Cardiac fibroblast (primary cell): ENCODE measurements at places on chromosomes 2 and 18.
A peak's percentile ranks its signal among the peaks of the same experiment; 100 is the strongest.

GRCh38 chr2:181581534-181581933 lies 75.4 kb downstream of the CERKL start:
- DNase-seq = no peak

DNA sequence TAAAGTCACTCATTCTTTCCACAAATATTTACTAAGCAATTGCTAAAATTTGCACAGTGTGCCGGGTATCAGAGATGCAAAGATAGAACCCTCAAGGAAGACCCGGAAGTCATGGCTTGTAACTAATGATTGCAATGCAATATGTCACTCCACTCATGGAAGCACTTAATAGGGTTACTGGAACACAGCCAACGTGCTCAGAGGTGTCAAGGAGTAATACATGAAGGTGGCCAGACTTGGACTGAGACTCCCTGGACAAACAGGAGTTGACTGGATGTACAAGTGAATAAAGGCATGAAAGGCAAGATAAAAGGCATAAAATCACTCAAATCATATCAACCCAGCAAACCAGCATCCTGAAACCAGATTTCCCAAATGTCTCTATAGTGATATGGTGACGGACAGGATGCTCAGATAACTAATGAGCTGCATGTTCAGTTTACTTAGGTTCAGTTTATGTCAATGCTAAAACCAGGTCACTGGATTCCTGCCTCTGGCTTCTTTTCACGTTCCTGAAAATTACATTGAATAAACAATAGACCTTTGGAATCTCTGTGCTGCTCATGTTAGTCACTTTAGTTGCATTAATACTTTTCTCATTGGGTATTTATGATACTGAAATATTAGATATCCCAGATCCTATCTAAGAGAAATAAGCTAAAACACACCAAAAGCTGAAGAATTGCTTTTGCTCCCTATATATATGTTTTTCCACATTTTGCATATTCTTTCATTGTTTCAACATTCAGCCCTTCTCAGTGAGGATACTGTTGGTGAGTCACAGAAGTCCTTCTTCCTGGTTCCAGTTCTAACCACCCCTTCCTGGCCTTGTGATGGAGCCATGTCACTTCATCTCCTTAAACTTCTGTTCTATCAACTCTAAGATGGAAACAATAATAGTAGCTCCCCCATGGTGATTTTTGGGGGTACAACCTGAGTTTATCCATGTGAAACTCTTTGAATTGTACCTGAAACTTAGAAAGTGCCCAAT lies 688.9 kb upstream of the ID2 start:
- peak; percentile 4 for DNase-seq

DNA sequence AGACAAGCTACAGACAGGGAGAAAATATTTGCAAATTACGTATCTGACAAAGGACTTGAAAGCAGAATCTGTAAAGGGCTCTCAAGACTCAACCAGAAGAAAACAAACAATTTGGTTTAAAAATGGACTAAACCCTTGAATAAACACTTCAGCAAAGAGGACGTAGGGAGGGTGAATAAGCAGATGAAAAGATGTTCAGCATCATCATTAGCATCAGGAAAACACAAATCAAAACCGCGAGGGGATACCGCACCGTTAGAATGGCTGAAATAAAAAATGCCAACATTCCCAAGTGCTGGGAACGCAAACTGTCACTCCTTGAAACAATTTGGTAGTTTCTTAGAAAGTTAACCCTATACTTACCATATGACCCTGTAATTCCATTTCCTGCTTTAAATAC lies 136.7 kb downstream of the MBP start:
- no peak for DNase-seq

- peak; percentile 89 for DNase-seq
These were observed 57.4 kb upstream of the PCBP1 start for GRCh38 chr2:70029814-70030409.

DNA sequence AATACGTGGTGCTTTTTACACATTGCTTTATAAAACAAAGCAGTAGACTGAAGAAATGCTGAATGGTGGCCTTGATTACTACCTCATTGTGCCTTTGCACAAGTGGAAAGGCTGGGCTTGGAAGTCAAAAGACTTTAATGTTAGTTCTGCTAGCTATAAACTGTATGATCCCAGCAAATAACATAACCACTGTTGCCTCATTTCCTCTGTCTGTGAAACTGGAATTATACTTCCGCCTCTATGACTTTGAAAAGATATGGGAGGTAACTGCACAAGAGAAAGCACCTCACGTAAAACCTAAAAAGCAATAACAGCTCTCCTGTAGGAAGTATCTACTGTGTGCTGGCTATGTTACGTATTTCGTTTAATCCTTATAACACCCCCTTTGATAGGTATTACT lies 43.4 kb upstream of the DSC1 start:
- no peak for DNase-seq

- DNase-seq = peak; percentile 40
These were observed 48.7 kb downstream of the IL1RL2 start for GRCh38 chr2:102235491-102235890.

DNA sequence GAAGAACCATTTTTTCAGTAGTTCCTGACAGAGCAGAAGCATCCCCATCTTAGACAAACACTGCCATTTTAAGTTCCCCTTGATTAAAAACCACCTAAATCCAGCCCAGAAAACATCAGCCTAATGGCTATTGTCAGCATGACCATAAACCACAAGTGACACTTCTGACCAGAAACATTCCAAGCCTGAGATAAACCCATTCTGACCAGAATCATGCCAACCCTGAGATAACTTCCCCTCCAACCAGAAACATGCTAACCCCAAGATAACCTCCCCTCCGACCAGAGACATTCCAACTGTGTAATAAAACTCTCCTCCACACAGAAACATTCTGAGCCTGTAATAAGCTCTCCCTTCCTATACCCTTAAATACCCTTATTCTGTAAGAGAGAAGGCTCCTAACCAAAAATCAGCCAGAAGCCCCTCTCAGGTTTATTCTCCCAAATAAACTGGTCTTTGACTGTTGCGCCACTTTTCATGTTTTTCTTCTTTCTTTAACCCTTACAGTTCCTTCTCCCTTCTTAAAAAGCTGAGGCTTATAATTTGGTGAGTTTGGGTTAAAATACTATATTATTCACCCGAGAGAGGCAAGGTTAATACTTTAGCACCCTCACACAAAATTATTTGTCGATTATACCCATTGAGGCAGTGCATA lies 149.7 kb downstream of the HNMT start:
- DNase-seq = peak; percentile 80

GRCh38 chr2:70964596-70965386 lies 13.6 kb upstream of the ANKRD53 start:
- DNase-seq = peak; percentile 70

GRCh38 chr2:235960716-235961640 lies 207.2 kb downstream of the GBX2 start:
- DNase-seq = no peak

- DNase-seq = no peak
These were observed 377.4 kb downstream of the RPRM start for GRCh38 chr2:153101187-153101586.

- peak; percentile 74 for DNase-seq
These were observed 11.2 kb upstream of the SERPINB7 start for GRCh38 chr18:63763831-63764600.

DNA sequence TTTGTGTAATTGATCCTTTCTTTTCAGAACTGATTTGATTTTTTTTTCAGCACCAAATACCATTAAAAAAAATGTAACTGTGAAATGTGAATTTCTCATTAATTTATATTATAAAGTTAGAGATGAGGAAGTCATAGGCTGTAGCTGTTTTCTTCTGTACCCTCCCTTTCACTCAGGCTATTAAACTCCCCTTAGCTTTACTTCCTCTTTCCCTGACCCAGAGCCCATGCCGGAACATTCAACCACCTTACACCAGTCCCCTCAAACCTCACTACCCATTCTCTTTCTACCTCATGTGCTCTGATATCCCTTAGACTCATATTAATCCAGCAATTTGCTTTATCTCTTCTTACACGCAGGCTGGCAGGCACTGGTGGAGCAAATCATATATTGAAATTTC lies 12.4 kb downstream of the GALNT5 start:
- no peak for DNase-seq

GRCh38 chr2:201172279-201172678 lies 10.7 kb upstream of the CASP10 start:
- no peak for DNase-seq

GRCh38 chr2:56199492-56199891 lies 15.7 kb downstream of the CCDC85A start:
- DNase-seq = peak; percentile 91

GRCh38 chr2:201363857-201364560 lies 6.9 kb upstream of the FLACC1 start:
- peak; percentile 73 for DNase-seq

GRCh38 chr2:189128970-189129369 lies 50.6 kb downstream of the COL5A2 start:
- peak; percentile 30 for DNase-seq

DNA sequence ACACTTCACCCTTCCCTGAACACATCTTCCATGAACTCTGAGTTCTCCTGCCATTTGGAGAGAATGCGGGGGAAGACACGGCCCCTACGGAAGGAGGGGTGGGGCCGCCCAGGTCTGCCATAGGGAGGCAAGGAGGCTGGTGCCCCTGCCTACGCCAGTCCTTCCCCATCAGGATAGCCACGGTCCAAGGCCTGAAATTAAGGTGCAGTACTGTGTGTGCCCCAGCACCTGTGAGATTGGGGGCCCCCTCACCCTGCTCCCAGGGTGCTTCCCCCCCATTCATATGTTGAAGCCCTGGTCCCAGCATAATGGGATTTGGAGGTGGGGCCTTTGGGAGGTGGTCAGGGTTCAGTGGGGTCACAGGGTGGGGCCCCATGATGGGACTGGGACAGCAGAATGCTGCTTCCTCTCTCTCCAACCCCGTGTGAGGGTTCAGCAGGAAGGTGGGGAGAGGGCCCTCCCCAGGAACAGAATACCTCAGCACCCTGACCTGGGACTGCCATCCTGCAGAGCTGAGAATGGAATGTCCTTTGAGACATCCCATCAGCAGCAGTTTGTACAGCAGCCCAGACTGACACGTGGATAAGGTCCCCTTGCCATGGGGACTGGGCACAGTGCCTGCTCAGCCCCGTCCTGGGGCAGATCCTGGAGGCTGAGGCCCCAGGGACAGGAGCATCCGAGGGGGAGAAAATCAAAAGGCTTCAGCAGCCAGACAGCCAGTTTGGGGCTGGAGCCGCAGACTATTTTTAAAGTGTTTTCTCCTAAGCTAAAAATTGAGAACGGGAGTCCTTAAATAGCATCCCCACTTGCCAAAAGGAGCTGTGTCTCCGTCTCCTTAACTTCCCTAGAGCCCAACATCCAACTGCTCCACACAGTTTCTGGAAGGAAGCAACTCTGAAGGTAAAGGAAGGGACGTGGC lies 105.1 kb downstream of the NDUFA10 start:
- no peak for DNase-seq

- DNase-seq = no peak
These were observed 43.8 kb upstream of the PEX13 start for GRCh38 chr2:60973705-60974104.

GRCh38 chr2:30275256-30275655 lies 43.9 kb downstream of the LBH start:
- DNase-seq = no peak

DNA sequence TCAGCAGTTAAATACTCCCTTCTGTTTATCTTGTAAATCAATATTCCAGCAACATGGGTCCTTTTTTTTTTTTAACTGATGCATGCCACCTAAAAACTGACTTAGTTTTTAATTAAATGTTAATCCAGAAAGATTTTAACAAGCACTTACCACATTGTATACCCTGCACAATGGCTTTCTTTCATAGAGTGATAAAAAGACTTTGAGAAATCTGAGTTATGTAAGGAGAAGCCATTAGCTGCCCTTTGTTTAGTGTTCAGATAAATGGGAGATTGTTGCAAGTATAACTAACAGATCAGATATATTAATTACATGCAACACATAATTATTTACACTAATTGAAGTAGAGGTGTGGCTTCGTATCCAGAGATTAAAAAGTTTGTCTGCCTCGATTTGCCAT lies 22.7 kb upstream of the NFATC1 start:
- DNase-seq = no peak

DNA sequence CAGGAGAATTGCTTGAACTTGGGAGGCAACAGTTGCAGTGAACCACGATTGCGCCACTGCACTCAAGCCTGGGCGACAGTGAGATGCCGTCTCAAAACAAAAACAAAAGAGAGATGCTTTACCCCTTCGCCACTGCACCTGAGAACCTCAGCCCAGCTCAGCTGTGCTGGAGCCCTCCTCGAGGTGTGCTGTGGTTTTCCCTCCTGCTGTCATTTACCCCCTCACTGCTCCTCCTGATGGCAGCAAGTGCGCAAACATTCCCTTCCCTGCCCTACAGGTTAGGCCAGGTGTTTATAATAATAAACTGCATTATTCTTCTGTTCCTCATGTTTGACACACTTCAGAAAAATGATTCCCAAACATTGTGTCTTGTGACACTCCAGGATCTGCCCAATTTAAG lies 8.4 kb downstream of the FBXO36 start:
- DNase-seq = no peak

DNA sequence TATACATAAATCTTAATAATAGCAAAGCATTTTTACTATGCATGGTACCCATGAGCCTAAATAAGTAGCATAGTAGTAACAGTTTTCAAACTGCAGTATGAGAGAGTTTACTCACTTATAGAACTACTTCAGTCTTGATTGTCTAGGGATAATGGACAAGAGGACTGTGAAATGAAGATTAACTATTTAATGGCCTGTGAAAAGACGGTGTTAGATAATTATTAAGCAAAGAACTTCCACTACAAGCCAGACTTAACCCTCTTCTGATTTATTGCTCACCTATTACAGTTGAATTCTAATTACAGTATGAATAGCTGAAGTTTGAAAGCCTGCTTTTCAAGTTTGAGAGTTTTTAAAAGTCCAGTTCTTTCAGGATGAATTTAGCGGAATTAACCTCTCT lies 18.9 kb downstream of the PIK3C3 start:
- DNase-seq = no peak

- DNase-seq = peak; percentile 88
These were observed 219.9 kb upstream of the FBXO11 start for GRCh38 chr2:48126162-48126561.

GRCh38 chr2:37456479-37456878 lies 112.0 kb downstream of the QPCT start:
- DNase-seq = peak; percentile 45

GRCh38 chr2:39568116-39568515 lies 97.6 kb upstream of the TMEM178A start:
- DNase-seq = no peak

DNA sequence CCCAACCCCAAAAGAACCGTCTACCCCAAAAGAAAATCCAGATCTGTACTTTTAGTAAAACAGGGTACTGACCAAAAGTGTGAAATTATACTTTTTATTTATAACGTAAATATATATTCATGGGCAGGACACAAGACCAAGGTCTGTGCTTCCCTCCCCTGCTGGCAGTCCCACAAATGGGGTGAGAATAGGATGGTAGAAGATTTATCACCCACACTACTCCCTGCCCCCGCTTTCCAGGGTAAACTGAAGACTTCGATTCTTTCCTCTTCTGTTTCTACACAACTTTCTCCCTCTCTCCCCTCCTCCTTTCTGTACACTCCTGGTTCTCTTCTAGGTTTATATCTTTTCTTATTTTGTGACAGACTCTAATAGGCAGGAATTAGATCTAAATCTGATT lies 79.7 kb downstream of the MDH1 start:
- no peak for DNase-seq

- DNase-seq = no peak
These were observed 109.3 kb downstream of the MBP start for GRCh38 chr18:77023102-77023782.
